Heart left ventricle (tissue), 16 donors: ENCODE measurements at places on chromosomes 13 and 19. TPM values are rescaled to one million over a fixed set of nuclear protein-coding genes. Genes with fewer than 3 reads are reported as not detected.

- no peak overlapping the region for H3K27ac ChIP-seq
- H3K36me3 ChIP-seq, result no peaks in the 10 kb centered on the region
- no peak for DNase-seq
- H3K27me3 ChIP-seq, result no peaks in the 10 kb centered on the region
- H3K4me1 ChIP-seq, result no peaks in the 10 kb centered on the region
Measured at GRCh38 chr13:81779876-81780275, 1439.0 kb upstream of the SPRY2 start.

DNA sequence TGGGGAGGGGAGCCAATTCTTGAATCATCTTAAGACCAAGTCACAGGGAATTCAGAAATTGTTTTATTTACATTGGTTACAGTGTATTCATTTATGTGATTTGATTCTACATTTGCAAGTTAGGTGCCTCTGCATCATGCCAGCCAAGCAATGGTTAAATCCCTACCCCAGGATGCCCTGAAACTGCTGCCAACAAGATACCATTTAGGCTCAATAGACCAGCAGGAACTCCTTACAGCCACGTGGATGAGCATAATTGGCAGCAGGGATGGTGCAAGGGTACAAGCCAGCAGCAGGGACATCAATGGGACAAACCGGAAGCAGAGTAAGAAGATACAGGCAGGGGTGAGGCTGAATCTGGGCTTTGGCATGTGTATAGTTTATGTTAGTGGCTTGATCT lies 72.4 kb upstream of the NBEA start:
- no peaks in the 10 kb centered on the region for H3K27me3 ChIP-seq
- no peak for DNase-seq
- no peak overlapping the region for H3K4me3 ChIP-seq
- H3K27ac ChIP-seq, result no peak overlapping the region

- H3K36me3 ChIP-seq, result no peaks in the 10 kb centered on the region
- H3K4me3 ChIP-seq, result no peak overlapping the region
- H3K27me3 ChIP-seq, result no peaks in the 10 kb centered on the region
- no peaks in the 10 kb centered on the region for H3K4me1 ChIP-seq
- DNase-seq, result no peak
Measured at GRCh38 chr13:97506511-97506910, 72.5 kb downstream of the RAP2A start.

- no peaks in the 10 kb centered on the region for H3K36me3 ChIP-seq
- no peak for DNase-seq
- H3K4me1 ChIP-seq, result peaks cover 8% of the 10 kb centered on the region
- H3K4me3 ChIP-seq, result no peak overlapping the region
- no peak overlapping the region for H3K27ac ChIP-seq
Measured at GRCh38 chr13:113744197-113745000, 14.6 kb upstream of the TMEM255B start.

GRCh38 chr13:79030513-79030912 lies 371.6 kb upstream of the OBI1 start:
- H3K4me1 ChIP-seq, result no peaks in the 10 kb centered on the region
- DNase-seq, result no peak
- H3K36me3 ChIP-seq, result no peaks in the 10 kb centered on the region
- no peak overlapping the region for H3K27ac ChIP-seq
- no peaks in the 10 kb centered on the region for H3K27me3 ChIP-seq

GRCh38 chr19:42363614-42364346 lies 26.3 kb downstream of the CNFN start:
- no peak overlapping the region for H3K4me3 ChIP-seq
- no peak overlapping the region for H3K27ac ChIP-seq
- H3K36me3 ChIP-seq, result no peaks in the 10 kb centered on the region
- H3K4me1 ChIP-seq, result no peaks in the 10 kb centered on the region
- H3K27me3 ChIP-seq, result no peaks in the 10 kb centered on the region
- no peak for DNase-seq

ZNF575 gene
- total RNA-seq, result not detected

MAG gene
- total RNA-seq, result not detected

PLEKHF1 gene
- total RNA-seq, result 17.5 TPM

ICAM1 gene
- 12.3 TPM for total RNA-seq

MISP gene
- not detected for total RNA-seq
